Esophagus mucosa (tissue), 1 donor: ENCODE measurements at places on chromosomes 2 and 18. TPM values are rescaled to one million over a fixed set of nuclear protein-coding genes. Genes with fewer than 3 reads are reported as not detected.

Gene MEP1B
- not detected for total RNA-seq

Gene SH2D6
- 0.12 TPM for total RNA-seq

Gene SMAD2
- 87.2 TPM for total RNA-seq

Gene AMER3
- not detected for total RNA-seq

Gene MEMO1
- 52.2 TPM for total RNA-seq

Gene SRD5A2
- total RNA-seq: not detected
